Occipital lobe (tissue), 3 donors: ENCODE measurements at places on chromosomes 12 and 14.

GRCh38 chr12:42794806-42795205 lies 205.3 kb upstream of the PRICKLE1 start:
- DNase-seq: no peak

DNA sequence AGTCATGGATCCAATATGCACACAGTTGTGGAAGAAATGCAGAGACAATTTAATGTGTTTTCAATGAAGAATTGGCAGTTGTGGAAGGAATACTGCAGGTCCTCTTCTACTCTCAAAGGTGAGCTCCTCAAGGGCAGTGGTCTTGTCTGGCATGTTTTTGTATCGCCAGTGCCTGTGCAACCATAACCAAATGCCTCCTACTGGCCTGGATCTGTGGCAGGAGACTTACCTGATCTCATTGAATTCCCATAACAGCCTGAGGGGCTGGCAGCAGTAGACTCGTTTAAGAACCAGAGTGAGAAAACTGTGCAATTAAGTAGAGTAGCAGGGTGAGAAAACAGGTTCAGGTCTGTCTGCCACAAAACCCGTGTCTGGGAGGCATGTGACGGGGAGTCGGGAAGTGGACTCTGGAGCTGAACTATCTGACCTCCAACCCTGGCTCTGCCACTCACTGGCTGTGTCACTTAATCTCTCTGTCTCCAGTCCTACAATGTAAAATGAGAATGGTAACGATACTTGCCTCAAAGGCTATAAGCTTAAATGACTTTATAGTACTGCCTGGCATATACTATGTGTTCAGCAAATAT lies 268.2 kb upstream of the SSTR1 start:
- no peak for DNase-seq

GRCh38 chr12:90729736-90730135 lies 225.2 kb downstream of the CCER1 start:
- no peak for DNase-seq

- no peak for DNase-seq
Measured at GRCh38 chr12:78331753-78332152, 501.1 kb downstream of the NAV3 start.

DNA sequence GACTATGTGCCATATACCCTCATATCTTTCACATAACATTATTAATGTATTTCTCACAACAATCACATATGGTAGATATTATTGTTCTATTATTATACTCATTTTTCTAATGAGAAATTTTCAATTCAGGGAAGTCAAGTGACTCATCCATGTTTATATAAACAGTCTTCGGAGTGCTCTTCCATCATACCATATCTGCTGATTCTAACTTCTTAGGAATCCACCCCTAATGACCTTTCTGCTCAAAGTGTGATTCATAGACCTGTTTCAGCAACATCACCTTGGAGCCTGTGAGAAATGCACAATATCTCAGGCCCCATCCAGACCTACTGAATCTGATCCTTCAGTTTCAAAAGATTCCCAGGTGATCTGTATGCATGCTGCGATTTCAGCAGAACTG lies 39.8 kb upstream of the OVCH1 start:
- DNase-seq: no peak

GRCh38 chr14:93811676-93812075 lies 23.4 kb upstream of the PRIMA1 start:
- no peak for DNase-seq

GRCh38 chr12:122250047-122250446 lies 16.2 kb downstream of the VPS33A start:
- no peak for DNase-seq

DNA sequence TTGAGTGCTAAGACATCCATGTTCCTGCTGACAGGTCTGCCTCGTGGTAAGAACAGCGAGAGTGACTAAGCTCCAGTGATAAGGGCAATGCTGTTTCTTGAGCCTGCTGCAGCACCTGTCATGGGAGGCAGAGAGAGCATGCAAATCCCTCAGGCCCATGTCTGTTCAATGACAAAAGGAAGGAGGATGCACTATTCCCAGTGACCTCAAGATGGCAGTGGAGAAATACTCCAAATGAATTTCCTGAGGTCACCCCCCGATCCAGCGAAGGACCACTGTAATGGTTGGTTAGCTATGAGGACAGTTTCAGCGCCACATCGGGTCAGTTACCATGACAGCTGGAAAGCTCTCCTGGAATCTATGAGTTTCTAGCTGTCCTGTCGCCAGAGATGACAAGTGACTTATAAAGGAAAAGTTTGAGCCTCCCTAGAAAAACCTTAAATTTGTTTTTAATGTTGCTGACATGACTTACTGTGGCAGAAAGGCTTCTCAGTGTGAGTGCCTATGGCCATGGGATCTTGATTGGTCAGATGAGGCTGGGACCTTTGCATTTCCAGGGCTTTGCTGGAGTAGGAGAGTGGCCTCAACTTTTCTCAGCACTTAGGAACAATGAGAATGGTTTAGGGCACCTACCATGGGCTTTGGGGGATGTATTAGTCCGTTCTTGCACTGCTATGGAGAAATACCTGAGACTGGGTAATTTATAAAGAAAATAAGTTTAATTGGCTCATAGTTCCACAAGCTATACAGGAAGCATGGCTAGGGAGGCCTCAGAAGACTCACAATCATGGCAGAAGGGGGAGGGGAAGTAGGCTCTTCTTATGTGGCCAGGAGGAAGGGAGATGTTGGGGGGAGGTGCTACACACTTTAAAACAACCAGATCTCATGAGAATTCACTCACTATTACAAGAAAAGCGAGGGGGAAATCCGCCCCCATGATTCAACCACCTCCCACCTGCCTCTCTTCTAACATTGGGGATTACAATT lies 88.0 kb upstream of the TMEM260 start:
- DNase-seq: no peak

DNA sequence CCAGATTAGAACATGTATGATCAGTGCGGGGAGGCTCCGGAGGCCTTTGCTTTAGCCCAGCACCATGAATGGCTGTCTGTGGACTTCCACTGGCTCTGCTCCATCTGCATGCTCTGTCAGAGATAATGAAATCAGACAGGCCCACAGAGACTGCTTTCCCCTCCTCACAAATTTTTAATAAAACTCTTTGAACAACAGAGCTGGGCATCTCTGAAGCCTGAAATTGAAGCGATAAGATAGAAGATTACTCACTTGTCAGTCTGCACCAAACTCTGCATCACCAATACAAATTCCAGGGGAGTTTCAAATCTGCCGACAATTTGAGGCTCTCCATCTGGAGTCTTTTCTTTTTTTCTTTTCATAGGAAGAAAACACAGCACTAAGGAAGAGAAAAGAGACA lies 110.0 kb downstream of the DYRK2 start:
- no peak for DNase-seq

DNA sequence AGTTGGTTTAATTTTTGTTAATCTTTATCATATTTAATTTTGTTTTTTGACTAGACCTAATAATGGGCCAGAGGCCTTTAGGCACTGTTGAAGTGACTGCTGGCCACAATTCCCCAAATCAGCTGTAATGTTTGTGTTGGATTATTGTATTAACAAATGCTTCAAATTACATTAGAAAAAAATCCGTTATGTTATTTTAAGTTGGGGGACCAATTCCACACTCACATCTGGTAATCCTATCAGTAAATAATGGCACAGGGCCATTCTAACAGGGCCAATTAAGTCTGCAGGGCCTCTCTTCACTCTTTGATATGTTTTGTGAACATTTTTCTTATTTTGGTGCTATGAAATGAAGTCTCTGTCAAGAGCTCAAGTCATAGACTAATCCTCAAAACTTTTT lies 39.6 kb downstream of the CHST11 start:
- DNase-seq: no peak

- DNase-seq: no peak
Measured at GRCh38 chr12:27583057-27583797, 59.2 kb downstream of the PPFIBP1 start.

- DNase-seq: peak; percentile 81
Measured at GRCh38 chr12:44835641-44836379, 40.3 kb downstream of the NELL2 start.

DNA sequence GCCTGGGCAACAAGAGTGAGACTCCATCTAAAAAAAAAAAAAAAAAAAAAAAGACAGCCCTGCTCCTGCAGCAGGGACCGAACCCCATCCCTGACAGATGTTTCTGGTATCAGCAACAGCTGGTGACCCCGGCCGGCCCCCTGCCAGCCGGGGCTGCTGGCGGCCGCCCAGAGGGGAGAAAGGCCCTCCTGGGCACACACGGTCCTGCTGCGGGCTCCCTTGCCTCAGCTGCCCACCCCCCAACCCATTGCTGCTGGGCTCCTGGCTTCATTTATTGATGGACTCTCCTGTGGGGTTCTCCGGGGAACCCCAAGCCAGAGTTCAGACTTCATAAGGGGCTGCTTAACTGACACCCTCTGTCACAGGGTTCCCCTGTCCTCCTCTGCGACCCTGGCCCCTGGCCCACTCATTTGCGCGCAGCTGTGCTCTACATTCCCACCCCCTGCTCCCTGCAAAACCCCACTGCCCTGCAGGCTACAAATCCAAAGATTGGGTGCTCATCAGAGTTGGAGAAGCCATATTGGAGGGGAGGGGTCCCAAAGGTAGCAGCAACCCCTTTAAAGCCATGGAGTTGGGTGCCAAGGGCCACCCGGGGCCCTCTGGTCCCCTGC lies 103.6 kb upstream of the RTL1 start:
- DNase-seq: no peak

DNA sequence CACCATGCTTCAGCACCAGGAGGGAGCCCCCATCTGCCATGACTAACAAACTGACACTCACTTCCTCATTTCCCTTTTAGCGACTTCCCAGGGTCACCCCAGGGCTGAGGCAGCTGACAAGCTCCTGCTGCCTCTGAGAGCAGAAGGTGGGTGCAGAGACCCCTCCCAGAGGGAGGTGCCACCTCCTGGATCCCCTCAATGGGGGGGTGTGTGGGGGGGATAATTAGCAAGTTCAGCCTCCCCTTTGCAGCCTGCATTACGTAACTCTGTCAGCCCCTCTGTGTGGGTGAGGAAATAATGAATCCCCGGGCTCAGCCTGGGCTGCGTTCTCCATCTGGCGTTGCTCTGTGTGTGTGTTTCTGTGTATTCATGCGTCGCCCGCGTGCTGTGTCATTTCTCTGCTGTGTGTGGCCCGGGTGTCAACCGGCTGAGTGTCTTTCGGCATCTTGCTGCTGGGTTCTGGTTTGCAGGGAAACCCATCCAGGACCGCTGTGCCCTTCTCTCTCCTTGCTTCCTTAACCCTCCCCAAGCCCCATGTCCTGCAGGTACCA lies 28.0 kb downstream of the NOS1 start:
- DNase-seq: no peak

DNA sequence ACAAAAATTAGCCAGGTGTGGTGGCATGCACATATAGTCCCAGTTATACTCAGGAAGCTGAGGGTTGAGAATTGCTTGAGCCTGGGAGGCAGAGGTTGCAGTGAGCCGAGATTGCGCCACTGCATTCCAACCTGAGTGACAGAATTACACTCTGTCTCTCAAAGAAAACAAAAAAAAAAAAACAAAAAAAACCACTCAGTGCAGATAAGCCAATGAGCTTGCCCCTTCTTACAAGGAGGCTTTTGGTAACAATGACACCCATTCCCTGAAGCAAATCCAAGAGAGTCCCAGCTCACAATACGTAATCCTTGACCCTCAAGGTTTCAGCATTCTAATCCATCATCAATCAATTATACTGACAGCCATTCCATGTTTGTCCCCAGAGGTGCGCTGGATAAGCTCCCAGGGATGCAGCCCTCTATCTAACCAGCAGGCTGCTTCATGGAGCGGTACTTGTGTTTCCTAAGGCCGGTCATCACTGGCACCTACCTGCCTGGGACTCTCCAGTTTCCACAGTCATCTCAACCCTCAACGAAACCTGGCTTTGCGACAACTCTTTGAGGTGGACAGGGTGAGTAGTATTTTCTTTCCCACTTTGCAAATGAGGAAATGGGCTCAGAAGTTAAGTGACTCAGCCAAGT lies 12.4 kb downstream of the GCN1 start:
- no peak for DNase-seq

DNA sequence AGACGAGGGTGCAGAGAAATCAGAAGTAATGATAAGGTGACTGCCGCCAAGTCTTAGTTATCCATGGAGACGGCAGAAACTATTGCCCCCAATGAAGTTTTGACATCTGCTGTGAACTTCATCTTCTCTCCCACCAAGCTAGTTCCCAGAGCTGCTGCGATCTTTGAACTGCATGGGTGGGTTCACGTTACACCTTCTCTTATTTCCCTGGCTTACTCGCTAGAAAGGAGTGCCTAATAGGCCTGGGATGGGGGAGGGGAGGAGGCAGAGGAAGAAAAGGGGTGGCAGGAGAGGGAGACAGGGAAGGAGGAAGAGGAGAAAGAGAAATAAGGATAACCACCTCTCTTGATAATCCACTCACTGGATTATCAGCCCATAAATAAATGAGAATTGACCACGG lies 157.1 kb downstream of the NTF3 start:
- no peak for DNase-seq

- no peak for DNase-seq
Measured at GRCh38 chr12:58321414-58321813, 380.0 kb downstream of the ATP23 start.

DNA sequence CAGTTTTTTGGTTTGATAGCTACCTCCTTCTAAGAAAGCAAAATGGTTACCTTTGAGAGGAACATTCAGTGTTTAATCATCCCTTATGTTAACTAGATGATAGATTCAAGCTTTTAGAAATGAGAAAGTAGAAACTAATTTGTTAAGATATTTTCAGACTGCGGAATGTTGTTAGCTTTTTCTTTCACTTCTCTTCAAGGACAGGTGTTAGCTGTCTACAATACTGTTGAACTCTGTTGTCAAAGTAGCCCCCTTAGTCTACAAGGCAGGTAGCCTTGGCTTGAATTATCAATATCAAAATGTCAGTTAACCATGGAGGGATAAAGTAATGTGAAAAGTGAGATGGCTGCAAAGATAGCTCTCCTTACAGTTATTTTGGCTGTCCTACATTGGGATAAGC lies 14.8 kb downstream of the MAPK1IP1L start:
- DNase-seq: no peak

- no peak for DNase-seq
Measured at GRCh38 chr14:77180726-77181602, 634 bp upstream of the TMEM63C start.

DNA sequence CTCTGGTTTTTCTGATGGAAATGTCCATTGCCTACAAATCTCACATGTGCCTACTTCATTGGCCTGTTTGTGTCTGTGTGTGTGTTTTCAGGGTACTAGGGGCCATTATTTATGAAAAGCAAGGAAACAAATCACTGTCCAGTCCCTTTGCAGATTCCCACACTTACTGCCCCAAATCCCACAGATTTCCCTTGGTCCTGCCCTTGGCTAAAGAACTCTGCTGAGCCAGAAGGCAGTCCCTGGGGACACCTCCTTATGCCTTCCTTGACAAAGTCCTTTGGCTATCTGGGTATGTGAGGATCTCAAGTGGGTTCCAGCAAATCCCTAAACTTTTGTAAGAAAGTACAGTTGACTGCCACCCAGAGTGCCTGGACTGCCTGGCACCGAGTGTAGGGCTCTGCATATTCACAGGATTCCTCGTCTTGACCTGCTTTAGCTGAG lies 388.1 kb downstream of the BCAT1 start:
- DNase-seq: no peak
